ENCODE measurements at places on chromosomes 16 and 17. TPM values are rescaled to one million over a fixed set of nuclear protein-coding genes. Genes with fewer than 3 reads are reported as not detected.

The MLYCD gene
- total RNA-seq = 23.6 TPM

The CCL7 gene
- total RNA-seq = 1.3 TPM

GRCh38 chr17:27236717-27237315 is 57.1 kb upstream of the WSB1 start:
- no peaks in the 10 kb centered on the region for H3K27me3 ChIP-seq
- no peak for DNase-seq

GRCh38 chr17:45735488-45735887 is 48.6 kb upstream of the CRHR1 start:
- H3K27ac ChIP-seq = no peak overlapping the region
- H3K36me3 ChIP-seq = no peaks in the 10 kb centered on the region
- no peaks in the 10 kb centered on the region for H3K27me3 ChIP-seq
- no peak overlapping the region for H3K4me3 ChIP-seq
- H3K4me1 ChIP-seq = no peaks in the 10 kb centered on the region

DNA sequence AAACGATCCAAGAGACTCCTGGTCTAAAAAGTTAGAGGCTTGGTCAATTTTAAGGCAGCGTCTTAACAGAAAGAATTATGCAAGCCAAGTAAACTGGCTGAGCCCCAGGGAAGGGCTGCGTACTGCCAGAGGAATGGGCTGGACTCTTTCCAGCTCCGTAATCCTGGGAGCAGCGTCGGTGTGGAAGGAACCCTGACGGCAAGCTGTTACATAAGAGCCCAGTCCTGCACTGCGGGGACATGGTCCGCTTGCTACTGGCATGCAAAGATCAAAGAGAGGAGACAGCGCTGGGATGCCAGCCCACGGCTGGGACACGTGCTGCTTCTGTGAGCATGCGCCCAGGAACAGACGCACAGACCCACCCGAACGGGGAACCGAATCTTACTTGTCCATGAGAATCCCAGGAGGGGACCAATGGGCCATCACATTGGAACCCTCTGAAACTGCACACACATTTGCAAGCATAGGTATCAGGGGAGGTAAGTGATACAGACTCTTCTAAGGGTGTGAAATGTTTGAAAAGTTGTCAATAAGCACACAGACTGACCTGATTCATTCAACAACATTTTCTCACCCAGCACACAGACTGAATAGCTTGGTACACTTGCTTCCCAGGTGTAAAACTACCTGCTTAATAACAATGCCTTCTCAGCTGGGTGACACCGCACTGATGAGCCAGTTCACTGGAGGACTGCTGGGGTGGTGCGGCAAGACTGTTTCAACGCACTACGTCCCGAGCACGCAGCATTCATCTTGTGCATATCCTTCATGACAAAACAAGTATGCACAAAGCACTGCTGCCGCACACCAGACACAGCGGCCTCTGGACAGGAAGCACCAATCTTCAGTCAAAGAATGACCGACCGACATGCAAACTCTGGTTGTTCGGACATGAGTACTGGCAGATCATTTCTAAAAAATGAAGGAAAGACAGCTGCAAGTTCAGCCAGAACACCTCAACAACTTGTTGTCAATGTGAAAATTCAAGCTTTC is 94.9 kb downstream of the ANKRD11 start:
- no peaks in the 10 kb centered on the region for H3K36me3 ChIP-seq
- DNase-seq = peak; percentile 83
- peaks cover 27% of the 10 kb centered on the region for H3K4me1 ChIP-seq
- peak overlapping the region; percentile 19 for H3K4me3 ChIP-seq
- H3K27me3 ChIP-seq = no peaks in the 10 kb centered on the region
- H3K27ac ChIP-seq = peak overlapping the region; percentile 11

DNA sequence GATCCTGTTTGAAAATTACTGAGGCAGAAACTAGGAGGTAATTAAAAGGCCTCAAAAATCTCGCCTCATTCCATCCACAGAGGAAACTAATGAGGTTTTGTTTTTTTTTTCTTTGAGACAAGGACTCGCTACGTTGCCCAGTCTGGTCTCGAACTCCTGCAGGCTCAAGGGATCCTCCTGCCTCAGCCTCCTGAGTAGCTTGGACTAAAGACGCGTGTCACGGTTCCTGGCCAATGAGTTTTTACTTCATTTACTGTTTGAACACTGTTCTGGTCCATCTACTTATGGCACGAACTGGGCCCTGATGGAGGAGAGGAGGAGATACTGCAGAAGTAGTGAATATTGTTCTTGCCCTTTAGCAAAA is 600 bp upstream of the BLTP2 start:
- peak overlapping the region; percentile 84 for H3K27ac ChIP-seq
- no peak for DNase-seq
- H3K36me3 ChIP-seq = peaks cover 20% of the 10 kb centered on the region
- peak overlapping the region; percentile 96 for H3K4me3 ChIP-seq

The LRRC46 gene
- 0.42 TPM for total RNA-seq

GRCh38 chr17:22300731-22301352 is 608.5 kb downstream of the KCNJ18 start:
- no peak overlapping the region for H3K27ac ChIP-seq
- DNase-seq = no peak
- H3K4me1 ChIP-seq = no peaks in the 10 kb centered on the region
- no peaks in the 10 kb centered on the region for H3K27me3 ChIP-seq
- H3K4me3 ChIP-seq = no peak overlapping the region

Measured in thoracic aorta (tissue), 2 donors.